ENCODE measurements at places on chromosomes 7 and 10.

DNA sequence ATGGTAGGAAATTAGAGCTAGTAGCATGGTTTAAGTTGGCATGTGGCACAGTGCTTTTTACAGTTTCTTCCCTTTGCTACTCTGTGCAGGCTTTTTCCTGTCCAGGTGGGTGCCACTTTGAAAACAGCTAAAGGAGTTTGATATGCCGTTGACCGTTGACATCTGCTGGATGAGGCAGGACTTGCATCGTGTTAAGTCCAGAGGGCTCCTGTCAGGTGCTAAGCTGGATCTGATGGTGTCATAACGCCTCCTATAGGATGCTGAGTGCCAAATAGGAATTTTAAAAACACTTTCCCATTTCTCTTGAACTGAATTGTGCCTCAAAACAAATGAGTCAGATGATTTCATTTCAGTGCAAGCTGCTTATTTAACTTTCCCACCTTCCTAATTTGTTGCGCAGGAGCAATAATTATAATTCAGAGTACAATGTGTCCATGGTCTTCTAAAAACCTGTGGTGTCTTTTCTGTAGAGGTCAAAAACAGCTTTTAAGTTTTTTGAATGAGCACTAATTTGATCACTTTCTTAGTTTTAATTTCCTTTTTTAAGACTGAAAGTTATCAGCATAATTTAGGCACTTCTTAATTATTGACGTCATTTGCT, 178.3 kb downstream of the CDCA7L start:
- DNase-seq: no peak

DNA sequence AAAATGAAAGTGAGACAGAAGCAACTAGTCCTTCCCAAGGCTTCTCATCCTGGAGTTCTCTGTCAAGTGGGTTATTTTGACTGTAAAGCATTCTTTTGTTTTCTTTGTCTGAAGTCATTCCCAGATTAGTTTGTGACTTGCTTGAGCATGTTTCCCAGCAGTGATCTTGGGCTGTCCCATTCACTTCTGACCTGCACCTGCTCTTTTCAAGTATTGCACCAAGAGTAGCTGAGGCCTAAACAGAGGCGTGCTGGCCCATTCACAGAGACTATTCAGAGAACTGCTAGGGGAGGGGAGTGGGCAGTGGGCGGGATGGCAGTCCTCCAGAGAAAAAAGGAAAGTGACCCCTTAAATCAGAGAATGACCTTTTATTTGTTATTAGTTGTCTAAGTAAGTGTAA, 61.3 kb downstream of the CACNA2D1 start:
- DNase-seq: no peak

DNA sequence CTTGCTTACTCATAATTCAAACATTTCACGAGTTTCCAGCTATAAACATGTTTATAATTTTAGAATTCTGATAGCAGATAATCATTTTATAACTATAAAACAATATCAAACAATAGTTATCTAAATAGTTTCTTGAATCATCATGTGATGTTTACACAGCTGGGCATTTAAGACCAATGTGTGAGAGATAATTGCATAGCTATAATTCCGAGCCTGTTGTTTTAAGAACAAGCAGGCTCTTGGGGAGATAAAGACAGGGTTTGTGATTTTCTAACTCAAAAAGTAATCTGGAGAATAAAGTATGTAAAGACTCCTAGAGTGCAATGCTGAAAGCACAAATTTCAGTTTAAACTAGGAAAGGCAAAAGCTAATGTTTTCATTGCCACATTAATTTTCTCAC, 331.2 kb downstream of the LRRTM3 start:
- no peak for DNase-seq

GRCh38 chr7:132239422-132239994, 336.8 kb downstream of the PLXNA4 start:
- no peak for DNase-seq

GRCh38 chr7:146375170-146375569, 258.6 kb downstream of the CNTNAP2 start:
- DNase-seq: no peak

- no peak for DNase-seq
Observed at GRCh38 chr10:79406683-79407422, 38.6 kb downstream of the ZCCHC24 start.

DNA sequence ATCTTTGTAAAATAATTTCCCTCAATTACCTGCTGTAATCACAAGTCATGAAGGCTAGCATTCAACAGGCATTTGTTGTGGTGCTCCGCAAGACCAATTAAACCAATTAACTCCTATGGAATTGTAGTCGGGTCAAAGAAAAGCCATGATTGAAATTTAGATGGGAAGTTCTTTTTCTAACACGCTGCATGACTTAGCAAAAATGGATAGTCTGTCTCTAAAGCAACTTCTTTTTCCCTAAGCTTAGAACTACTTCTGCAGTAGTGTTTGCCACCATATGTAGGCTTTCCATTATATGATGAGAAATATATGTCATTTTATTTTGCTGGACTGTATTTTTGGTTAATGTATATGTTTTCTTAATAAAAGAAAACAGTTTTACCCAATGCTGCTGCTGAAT, 119.1 kb downstream of the TSPAN12 start:
- DNase-seq: no peak

DNA sequence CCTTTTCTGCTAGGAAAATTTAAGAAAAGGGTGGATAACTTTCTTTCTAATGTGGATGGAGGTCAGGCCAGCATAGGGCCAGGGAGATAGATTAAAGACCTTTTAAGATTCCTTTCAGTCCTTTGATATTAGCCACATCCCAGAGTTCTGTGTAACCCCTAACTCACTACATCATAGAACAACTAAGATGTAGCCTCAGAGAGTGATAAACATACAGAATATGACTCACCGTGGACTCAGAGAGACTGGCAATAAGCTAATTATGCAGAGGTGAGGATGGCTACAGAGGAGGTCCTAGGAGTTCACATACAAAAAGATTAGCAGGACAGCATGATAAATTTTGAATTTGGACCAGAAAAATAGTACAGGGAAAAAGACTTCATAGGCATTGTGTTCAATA, 141.0 kb downstream of the AOAH start:
- DNase-seq: no peak

Data from activated T-helper 1 cell treated with anti-CD3 and anti-CD28 coated beads, Interleukin-2, amount 50 U/mL, for 16 hours (primary cell).